Retinal pigment epithelial cell (primary cell): ENCODE measurements at places on chromosomes 12 and 14.

- no peak for DNase-seq
Observed at GRCh38 chr12:66860752-66861750, 182.2 kb upstream of the GRIP1 start.

GRCh38 chr14:93878212-93878611, 48.9 kb upstream of the FAM181A start:
- DNase-seq: no peak

DNA sequence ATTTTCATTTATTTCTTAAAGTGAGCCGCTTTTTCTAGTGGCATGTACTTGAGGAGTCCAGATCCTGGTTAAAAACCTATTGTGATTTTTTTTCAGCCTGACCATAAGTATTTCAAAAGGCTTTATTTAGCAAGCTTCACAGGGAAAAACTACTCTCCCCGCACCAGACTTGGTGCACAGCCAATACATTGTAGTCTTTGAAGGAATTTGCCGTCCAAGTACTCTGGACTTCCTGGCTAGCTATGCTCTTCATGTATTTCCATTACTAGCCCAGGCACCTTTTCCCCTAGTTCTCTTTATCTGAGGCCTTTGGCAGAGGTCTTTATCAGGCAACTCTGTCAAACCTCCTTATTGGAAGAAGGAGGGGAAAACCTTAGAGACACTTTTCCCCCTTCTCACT, 234.7 kb downstream of the CCDC91 start:
- DNase-seq: peak; percentile 78

DNA sequence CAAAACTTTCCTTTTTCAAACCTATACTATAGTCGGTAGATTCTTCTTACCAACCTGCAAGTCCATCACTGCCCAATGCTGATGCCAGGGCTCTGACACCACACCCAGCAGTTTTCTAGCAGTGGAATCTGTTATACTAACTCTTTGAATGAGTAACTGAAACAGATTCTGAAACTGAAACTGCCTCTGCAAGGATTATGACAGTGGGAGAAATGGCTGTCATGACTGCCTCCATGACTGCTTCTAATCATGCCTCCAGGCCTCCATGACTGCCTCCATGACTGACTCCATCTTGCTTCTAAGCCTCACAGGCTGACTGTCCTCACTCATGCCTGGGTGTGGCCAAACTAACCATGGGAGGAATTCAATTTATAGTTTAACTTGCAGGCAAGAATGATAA, 29.4 kb upstream of the OXA1L start:
- DNase-seq: no peak

- no peak for DNase-seq
Observed at GRCh38 chr12:55974308-55974730, 441 bp downstream of the RAB5B start.
